ENCODE measurements at places on chromosomes 2 and 18.
A peak's percentile ranks its signal among the peaks of the same experiment; 100 is the strongest.

GRCh38 chr2:168457190-168457895 lies 1.3 kb downstream of the CERS6 start:
- DNase-seq, result peak; percentile 42

DNA sequence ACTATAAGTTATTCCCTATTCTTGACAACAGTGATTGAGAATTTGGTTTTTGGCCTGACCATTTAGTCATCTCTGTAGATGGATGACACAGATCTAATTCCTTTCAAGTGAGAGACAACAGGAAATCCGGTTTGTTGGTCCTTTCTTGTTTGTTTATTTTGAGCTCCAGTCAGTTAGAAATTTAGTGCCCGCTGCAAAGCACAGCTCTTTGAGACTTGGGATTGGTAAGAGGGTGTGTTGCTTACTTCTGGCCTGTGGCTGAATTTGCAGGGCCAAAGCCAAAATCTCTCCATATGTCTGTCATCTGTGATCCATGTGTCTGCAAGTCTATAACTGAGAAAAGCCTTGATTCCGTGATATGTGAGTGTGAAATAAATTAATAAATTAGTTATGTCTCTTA lies 74.3 kb downstream of the BIN1 start:
- DNase-seq, result no peak

DNA sequence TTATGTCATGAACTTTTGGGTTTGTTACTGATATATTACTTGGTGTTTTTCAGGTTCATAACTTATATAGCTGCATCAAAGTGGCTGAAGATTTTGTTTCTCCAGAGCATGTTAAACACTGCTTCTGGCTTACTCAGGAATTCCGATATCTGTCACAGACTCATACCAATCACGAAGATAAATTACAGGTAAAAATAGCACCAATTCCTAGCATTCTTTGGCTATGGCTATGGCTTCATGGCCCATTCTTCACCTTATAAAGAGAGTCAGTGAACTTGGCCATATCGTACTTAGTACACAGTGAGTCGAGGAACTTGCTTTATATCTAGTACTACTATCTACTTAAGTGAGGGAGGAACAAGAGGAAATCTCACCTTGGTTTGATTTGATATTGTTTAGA lies 49.9 kb downstream of the KDM3A start:
- DNase-seq, result no peak

- DNase-seq, result no peak
These were observed 429.3 kb downstream of the TGIF1 start for GRCh38 chr18:3879114-3879835.

GRCh38 chr18:21129566-21130216 lies 18.1 kb upstream of the ROCK1 start:
- DNase-seq, result no peak

- no peak for DNase-seq
These were observed 5.0 kb downstream of the RUFY4 start for GRCh38 chr2:218074031-218074430.

GRCh38 chr18:55227771-55228170 lies 268.5 kb upstream of the CCDC68 start:
- no peak for DNase-seq

DNA sequence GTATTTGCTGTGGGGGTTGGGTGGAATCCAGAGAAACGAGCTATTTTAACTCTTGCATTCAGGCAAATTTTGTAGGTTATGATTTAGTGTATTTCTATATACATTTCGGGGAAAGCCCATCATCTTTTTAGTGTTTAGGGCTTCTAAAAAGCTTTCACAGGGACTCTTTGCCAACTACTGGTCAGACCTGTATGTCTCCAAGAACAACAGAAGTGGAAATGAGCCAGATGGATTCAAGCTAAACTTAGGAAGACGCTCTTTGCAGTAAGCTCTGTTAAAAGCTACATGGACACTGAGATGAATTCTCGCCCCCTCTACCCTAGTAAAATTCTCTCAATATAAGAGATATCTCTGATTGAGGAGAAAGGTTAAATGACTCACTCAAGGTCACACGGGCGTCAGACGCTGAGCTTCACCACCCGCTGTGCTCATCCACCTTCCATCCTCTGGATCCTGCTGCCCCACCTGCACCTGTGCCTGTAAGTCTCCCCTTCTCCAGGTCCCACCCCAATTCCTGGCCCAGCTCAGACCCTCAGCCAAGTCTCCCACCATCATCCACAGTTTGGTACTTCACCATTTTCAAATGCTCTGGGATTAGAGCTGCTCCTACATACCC lies 85.6 kb downstream of the MARCHF4 start:
- no peak for DNase-seq

- no peak for DNase-seq
These were observed 66.8 kb upstream of the STK39 start for GRCh38 chr2:168314236-168314635.

DNA sequence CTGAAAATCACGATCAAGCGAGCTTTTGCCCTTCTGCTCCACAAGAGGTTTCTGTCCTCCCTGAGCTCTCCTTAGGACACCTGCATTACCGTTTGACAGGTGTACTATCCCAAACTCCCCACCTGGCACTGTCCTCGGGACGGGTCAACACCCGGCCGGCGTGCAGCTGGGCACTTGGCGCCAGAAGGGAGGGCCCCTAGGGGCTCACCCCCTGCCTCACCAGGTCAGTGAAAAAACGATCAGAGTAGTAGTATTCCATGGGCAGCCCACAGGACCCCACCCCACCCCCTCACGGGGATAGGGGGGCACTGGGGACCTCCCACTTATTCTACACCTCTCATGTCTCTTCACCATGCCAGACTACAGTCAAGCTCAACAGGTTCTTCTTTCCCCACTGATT lies 117.6 kb upstream of the ANKRD30BL start:
- DNase-seq, result no peak

DNA sequence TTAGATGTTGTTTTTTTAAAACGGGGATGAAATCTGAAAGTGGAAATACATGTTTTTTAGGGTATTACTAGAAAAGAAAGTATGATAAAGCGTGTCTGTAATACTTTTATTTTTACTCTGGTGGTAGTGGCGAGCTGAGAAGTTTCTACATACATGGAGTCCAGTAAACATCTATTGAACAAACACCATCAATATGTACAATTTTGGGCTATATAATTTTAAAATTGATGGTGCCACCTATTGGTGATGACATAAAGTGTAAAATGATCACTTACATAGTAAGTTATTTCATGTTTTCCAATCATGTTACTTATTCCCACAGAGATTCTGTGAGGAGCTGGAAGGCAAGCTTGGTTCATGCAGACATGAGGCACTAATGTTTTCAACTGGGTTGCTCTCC lies 31.5 kb upstream of the NFE2L2 start:
- DNase-seq, result no peak

DNA sequence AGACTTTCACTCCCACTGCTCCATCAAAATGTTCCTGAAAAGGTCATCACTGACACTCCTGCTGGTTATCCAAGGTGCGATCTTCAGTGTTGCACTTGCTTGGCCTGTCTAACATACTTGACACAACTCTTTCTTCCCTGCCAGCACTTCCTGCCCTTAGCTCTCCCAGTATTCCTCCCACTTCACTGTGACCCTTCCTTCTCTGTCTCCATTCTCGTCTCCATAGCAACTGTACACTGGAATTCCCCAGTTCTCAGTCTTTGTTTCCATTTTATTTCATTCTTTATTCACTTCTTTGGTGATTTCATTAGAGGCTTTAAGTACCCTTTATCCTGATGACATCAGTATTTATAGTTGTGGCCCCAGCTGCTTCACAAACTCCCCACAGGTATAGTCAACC lies 333.0 kb downstream of the IRS1 start:
- no peak for DNase-seq

- no peak for DNase-seq
These were observed 84.5 kb downstream of the ZCCHC2 start for GRCh38 chr18:62607302-62607701.

- DNase-seq, result no peak
These were observed 172.9 kb upstream of the KLHL29 start for GRCh38 chr2:23211987-23212583.

GRCh38 chr18:57965246-57965645 lies 78.8 kb upstream of the NEDD4L start:
- DNase-seq, result no peak

DNA sequence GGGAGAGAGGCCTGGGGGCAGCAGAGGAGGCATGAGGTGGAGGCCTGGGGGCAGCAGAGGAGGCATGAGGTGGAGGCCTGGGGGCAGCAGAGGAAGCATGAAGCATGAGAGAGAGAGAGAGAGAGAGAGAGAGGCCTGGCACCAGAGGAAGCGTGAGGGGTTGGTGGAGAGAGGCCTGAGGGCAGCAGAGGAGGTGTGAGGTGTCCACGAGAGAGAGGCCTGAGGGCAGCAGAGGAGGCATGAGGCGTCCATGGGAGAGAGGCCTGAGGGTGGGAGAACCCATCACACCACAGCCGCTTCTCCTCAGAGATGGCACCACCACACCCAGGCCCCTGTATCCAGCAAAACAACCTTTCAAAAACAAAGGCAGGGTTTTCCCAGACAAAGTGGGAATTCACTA lies 55.7 kb upstream of the KCNG2 start:
- DNase-seq, result no peak

GRCh38 chr2:197297772-197298318 lies 12.7 kb downstream of the ANKRD44 start:
- DNase-seq, result no peak

- no peak for DNase-seq
These were observed 30.9 kb downstream of the DSEL start for GRCh38 chr18:67485655-67486054.

DNA sequence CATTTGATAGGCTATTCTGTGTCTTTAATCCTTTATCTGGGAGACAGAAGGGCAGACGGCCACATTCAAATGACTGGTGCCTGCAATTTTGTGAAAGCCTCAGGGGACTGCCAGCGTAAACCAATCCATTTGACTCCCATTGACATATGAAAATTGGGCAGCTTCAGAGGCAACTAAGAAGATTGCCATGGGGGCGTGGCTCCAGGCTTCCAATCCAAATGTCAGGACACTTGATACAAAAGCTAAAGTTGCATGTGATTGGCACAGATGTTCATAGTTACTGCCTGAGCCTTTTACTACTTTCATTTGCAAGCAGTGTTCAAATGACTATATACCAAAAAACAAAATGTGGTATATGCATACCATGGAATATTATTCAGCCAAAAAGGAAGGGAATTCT lies 42.0 kb downstream of the SPC25 start:
- no peak for DNase-seq

DNA sequence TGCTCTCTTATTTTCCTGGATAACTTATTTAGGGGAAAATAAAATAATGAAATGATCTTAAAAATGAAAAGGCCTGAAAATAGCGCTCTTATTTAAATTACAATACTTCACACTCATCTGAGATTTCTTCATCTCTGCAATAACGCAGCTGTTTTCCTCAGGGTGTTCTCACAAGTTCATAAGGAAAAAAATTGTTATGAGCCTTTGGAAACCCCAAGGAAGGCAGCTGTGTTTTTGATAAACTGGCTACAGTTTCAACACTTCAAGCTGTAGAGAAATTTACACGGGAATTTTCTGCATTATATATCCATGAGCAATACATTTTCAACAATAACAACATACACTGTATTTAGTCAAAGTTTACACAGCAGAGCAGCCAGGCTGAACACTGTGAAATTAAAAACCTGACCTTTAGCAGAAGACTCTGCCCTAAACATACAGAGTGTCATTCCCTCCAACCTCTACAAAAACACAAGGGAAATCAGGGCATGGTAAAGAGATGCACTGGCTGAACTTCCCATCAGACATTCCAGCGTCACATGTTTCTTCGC lies 959.6 kb downstream of the SLC4A3 start:
- DNase-seq, result no peak

GRCh38 chr2:567496-567864 lies 109.7 kb downstream of the TMEM18 start:
- DNase-seq, result no peak

DNA sequence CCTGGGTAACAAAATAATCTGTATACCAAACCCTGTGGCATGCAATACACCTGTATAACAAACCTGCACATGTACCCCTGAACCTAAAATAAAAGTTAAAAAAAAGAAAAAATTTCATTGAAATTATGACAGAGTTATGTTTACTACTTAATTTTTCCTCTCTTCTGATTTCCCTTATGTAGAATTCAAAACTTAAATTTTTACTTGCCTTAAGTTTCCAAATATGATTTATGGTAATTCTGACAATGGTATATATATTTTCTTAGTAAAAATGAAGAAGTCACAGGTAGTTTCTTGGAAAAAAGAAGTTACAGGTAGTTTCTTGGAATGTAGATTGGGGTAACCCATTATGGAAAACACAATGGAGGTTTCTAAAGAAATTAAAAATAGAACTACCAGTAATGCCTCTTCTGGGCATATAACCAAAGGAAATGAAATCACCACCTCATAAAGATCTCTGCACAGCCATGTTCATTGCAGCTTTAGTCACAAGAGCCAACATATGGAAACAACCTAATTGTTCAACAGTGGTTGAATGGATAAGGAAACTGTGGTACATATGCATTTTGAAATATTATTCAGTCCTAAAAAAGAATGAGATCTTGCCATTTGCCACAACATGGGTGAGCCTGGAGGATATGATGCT lies 164.9 kb downstream of the BABAM2 start:
- DNase-seq, result no peak

- no peak for DNase-seq
These were observed 758.0 kb upstream of the ZEB2 start for GRCh38 chr2:145277922-145278321.

DNA sequence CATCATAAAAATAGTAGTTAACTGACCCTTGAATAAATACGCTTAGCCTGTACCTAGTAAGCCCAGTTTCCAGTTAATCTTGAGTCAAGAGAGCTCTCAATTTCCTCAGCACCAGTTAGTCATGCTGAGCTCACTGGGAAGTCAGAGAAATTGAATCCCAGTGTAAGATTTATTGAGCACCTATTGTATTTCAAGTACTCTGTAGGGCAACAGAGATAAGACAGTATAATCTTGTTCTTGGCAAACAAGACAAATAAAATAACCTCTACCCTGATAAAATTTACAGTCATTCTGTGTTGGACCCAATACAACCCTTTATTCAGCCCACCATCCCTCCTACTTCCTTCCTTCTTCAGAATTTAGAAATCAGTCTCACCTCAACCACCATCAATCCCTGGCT lies 71.9 kb upstream of the NRP2 start:
- DNase-seq, result no peak

GRCh38 chr2:1594123-1594372 lies 150.3 kb downstream of the PXDN start:
- DNase-seq, result no peak
